ENCODE measurements at places on chromosomes 7 and 10.

GRCh38 chr7:155337946-155338631, 40.4 kb downstream of the INSIG1 start:
- no peak for DNase-seq

- no peak for DNase-seq
These were observed 15.4 kb downstream of the WDFY4 start for GRCh38 chr10:48700071-48700470.

- no peak for DNase-seq
These were observed 34.8 kb downstream of the CHST12 start for GRCh38 chr7:2438186-2438585.

- DNase-seq = no peak
These were observed 153.7 kb downstream of the CDK14 start for GRCh38 chr7:90749774-90750173.
